Cerebellar cortex (tissue), 1 donor: ENCODE measurements at places on chromosomes 2 and 18.

DNA sequence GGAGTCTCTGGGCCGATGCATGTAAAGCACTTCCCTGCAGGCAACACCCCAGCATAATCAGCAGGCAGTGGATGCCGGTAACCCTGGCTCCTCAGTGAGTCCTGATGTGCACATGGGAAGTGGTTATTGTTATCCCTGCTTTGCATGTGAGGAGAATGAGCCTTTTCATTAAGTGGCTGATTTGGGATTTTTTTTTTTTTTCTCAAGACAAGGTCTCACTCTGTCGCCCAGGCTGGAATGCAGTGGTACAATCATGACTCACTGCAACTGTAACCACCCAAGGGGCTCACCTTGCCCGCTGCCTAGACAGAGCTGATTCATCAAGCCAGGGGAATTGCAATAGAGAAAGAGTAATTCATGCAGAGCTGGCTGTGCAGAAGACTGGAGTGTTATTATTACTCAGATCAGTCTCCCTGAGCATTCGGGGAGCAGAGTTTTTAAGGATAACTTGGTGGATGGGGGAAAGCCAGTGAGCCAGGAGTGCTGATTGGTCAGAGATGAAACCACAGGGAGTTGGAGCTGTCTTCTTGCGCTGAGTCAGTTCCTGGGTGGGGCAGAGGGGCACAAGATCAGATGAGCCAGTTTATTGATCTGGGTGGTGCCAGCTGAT, 95.4 kb downstream of the SOCS6 start:
- peak; percentile 29 for DNase-seq

GRCh38 chr2:224166654-224167053, 127.6 kb upstream of the SERPINE2 start:
- DNase-seq, result no peak

- DNase-seq, result no peak
Measured at GRCh38 chr2:136019306-136019705, 33.9 kb upstream of the DARS1 start.

DNA sequence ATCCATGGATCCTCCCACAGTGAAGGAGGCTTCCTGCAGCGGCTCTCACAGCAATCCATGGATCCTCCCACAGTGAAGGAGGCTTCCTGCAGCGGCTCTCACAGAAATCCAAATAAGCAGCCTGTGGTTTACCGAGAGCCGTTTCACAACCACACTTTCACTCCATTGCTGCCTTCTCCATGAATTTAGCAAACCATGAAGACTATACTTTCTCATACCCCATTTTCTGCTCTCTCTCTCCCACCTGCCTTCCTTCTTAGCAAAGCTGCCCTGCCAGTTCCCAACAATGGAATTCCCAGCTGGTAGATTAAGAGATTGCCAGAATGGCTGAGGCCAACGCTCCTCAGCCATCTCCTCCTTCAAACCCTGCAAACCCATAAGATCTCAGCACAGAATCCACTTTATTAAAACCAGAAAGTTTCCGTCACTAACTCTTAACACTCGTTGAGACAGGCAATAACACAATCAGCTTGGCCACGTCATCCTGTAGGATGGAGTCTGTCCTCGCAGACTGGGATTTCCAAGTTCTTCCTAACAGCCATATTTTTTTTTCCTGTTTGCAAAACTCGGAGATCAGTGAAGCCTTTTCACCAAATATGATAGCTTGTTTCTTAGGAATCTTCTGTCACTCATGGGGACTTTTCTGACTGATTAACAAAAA, 162.2 kb downstream of the PXDN start:
- no peak for DNase-seq

GRCh38 chr2:212538305-212539071, at the start of gene ERBB4:
Gene ERBB4, minus strand, starts transcription at chr2:212538802. Its CDS starts 272 bp downstream, at chr2:212538530.
- DNase-seq, result no peak

DNA sequence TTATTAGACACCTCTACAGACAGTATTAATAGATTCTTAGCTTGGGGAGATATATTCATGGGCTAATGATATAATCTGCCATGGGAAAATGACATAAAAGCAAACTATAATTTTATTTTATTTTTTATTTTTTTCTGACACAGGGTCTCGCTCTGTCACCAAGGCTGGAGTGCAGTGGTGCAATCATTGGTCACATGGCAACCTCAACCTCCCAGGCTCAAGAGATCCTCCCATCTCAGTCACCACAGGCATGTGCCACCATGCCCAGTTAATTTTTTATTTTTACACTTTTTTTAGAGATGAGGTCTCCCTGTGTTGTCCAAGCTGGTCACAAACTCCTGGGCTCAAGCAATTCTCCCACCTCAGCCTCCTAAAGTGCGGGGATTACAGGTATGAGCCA, 39.3 kb downstream of the RTN4 start:
- no peak for DNase-seq

DNA sequence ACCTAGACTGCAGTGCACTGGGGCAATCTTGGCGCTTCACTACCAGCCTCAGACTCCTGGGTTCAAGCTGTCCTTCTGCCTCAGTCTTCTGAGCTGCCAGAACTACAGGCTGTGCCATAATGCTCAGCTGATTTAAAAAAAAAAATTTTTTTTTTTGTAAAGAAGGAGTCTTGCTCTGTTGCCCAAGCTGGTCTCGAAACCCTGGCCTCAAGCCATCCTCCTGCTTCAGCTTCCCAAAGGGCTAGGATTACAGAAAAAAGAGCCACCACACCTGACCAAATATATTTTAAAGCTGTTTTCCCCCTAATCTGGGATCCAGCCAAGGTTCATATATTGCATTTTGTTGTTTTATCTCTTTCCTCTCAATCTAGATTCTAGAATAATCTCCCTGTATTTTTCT, 82.2 kb downstream of the RAB31 start:
- no peak for DNase-seq

DNA sequence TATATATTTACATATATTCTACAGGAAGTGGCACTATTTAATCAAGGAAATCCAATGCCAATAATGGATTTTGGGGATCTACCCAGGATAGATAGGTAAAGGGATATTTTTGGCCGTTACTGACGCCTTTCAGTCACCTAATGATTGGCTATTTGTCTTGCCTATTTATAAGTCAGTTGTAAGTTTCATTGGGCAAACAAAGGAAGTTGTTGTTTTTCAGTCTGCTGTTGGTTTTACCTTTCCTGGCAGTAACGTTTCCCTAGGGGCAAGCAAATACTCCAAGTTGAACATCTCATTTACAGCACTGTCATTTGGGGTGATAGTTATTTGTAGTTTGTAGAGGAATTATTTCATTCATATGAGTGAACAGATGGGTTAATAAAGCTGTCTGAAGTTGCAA, 17.0 kb upstream of the LANCL1 start:
- DNase-seq, result no peak

- no peak for DNase-seq
Measured at GRCh38 chr2:138615257-138615656, 113.7 kb downstream of the SPOPL start.

- DNase-seq, result no peak
Measured at GRCh38 chr2:157787364-157787938, 88.7 kb downstream of the ACVR1 start.

GRCh38 chr2:133633881-133634409, 65.7 kb upstream of the NCKAP5 start:
- no peak for DNase-seq

- no peak for DNase-seq
Measured at GRCh38 chr18:22704586-22704918, 228.6 kb upstream of the RBBP8 start.
